NCI-H1436 treated with DMSO at 0.1 percent for 48 hours (cell line): ENCODE measurements at places on chromosomes 5 and 9.

DNA sequence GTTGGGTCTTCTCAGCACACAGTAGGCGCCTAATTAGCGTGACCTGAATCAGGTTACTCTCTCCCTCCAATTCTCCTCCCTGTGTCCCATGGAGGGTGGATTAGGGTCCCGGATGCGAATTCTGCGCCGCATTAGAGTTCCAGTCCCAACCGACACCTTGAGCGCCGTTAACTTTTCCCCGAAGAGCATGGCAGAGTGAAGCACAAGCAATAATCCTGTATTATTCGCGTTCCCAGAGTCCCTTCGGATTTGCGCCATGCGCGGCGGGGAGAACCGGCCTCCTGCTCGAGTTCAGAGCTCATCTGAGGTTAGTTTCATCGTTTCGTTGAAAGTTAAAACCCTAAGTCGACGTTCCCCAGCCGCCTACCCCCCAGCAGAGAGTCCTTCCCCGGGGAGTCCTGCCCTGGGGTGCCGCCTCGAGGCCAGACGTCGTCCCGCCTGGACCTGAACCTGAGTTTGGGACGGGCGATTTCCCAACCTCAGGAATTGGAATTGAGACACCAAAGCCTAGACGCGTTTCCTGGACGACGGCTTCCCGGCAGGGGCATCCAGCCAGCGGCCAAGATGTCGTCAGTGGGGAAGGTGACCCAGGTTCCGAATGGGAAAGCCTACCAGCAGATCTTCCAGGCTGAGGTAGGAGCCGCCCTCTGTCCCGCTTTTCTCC lies at the start of gene CCDC180:
Gene CCDC180, plus strand, starts transcription at position 160 of the 664 bp plus-strand sequence. Its CDS starts 405 bp downstream, at position 565.
- DNase-seq: no peak

DNA sequence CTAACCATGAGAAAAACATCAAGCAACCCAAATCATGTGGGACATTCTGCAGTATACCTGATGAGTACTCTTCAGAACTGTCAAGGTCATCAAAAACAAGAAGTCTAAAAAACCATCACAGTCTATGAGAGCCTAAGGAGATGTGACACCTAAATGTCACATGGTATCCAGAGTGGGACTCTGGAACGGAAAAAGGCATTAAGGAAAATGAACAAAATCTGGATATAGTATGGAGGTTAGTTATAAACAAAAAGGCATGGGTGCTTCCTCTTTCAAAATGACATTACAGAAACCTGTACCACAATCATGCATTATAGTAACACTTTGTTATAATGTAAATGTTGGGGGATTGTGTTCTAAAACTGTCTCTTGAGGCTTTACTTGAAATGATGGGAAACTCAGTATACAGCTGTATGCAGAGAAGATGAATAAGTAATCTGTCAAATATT lies 47.4 kb downstream of the PRKACG start:
- no peak for DNase-seq

- no peak for DNase-seq
Measured at GRCh38 chr9:36191686-36192085, 965 bp downstream of the CLTA start.

DNA sequence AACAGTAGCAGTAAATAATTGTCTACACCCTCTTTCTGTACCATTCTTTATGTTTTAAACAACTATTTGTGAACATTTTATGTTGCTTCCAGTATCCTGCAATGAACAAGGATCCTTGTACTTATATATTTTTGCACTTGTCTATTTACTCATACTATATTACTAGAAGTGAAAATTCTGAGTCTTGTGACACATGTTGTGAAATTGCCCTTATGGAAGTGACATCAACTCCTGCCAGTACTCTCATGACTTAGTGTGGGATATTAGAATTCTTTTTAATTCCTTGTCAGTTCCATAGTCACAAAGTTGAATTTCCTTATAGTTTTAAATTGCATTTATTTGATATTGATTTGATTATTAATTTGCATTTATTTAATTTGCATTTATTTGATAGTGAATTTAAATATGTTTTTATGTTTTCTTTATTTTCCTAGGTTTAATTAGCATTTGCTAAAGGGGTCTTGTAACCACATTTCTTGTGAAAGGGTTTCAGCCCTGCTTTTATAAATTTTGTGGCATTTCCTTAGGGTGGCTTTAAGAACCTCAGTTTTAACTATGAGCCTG lies 27.7 kb downstream of the PARP8 start:
- no peak for DNase-seq

- no peak for DNase-seq
Measured at GRCh38 chr9:114224247-114224610, 68.9 kb downstream of the COL27A1 start.

- DNase-seq: no peak
Measured at GRCh38 chr9:121350993-121351561, 19.0 kb downstream of the STOM start.

- DNase-seq: no peak
Measured at GRCh38 chr9:119951591-119951990, 582.4 kb upstream of the BRINP1 start.

- no peak for DNase-seq
Measured at GRCh38 chr5:173968154-173968797, 20.7 kb upstream of the C5orf47 start.

- DNase-seq: no peak
Measured at GRCh38 chr9:106576232-106576760, 286.7 kb upstream of the ZNF462 start.

DNA sequence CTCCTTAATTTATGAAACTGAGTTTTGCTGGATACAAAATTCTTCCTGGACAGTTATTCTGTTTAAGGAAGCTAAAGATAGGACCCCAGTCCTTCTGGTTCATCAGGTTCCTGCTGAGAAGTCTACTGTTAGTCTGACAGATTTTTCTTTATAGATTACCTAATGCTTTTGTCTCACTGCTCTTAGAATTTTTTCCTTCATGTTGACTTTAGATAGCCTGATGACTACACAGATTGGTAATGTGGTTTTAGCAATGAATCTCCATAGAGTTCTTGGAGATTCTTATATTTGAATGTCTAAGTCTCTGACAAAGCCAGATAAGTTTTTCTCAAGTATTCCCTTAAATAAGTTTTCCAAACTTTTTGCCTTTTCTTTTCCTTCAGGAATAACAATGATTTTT lies 419.7 kb downstream of the CDH10 start:
- no peak for DNase-seq

- no peak for DNase-seq
Measured at GRCh38 chr5:174617910-174618309, 106.5 kb upstream of the MSX2 start.

DNA sequence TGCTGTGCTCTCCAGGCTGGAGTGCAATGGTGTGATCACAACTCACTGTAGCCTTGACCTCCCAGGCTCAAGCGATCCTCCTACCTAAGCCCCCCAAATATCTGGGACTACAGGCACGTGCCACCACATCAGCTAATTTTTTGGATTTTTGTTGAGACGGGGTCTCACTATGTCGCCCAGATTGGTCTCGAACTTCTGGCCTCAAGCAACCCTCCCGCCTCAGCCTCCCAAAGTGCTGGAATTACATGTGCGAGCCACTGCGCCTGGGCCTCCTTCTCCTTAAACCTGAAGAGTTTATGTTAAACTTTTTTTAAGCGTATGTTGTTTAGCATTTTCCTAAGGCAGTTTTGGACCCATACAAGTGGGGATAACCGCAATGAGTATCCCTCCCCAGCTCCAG lies 30.8 kb upstream of the SUSD3 start:
- DNase-seq: no peak

DNA sequence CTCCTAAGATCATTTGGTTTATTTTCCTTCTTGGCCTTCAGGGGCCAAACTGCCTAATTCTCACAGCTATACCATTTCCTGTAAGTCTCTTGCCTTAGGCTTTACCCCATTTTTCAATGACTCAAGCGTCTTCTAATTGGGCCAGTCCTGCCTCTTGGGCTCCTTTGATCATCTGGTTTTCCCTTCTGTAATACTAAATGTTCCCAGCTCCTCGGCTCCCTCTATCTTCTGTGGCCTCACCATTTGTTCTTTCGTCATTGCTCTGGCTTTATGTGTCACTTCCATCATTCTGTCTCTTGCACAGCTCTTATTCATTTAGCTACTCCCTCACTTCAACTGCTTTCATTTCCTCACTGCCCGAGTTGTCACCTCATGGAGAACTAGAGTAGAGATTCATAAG lies 14.5 kb upstream of the SPINK7 start:
- DNase-seq: no peak

- DNase-seq: no peak
Measured at GRCh38 chr5:150511578-150512367, 3.8 kb downstream of the NDST1 start.

DNA sequence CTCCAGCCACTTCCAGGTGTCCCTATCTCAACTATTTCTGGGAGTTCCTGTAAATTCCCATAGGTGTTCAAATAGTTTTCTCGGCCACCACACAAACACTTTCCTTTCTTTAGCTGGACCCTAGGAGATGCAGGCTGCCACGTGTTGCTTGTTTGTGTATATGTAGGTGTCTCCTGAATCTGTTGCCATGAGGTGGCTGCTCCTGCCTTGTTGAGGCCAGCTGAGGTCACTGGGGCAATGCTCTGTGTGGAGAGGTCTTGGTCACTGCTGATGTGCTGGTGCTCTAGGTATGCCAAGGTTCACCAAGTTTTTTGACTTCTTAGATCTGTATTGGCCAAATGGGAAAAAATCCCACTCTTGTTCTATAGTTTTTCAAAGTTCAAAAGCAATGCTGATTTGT lies 132.5 kb upstream of the CHD1 start:
- DNase-seq: no peak

GRCh38 chr9:5622016-5622415 lies 6.9 kb upstream of the RIC1 start:
- DNase-seq: no peak

GRCh38 chr9:19108038-19108437 lies 5.3 kb upstream of the HAUS6 start:
- DNase-seq: no peak

DNA sequence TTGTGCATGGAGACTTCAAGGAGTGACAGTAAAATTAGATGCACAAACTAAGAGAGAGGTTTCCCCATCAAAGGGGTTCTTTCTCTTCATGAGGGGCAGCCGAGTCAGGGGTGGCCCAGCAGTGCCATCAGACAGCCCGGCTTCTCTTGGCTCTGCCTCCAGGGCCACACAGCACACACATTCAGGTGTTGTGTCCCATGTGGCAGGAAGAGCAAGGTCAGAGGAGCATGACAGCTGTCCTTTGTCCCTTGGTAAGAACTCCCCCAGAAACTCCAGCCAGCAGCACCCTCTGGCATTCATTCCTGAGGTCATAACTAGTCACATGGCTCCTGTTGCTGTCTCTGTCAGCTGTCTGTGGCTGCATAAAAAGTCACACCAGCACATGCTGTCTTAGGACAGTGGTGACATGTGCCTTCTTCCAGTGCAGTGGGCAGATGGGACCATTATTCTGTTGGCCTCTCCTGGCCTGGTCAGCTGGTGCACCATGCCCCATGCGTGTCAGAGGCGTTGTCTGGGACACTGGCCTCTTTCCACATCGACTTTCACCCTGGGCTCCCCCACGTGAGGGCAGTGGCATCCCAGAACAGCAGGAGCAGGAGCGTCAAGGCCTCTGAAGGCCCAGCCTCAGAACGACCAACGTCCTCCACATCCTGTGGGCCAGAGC lies 78.4 kb upstream of the OTULINL start:
- no peak for DNase-seq

GRCh38 chr9:113186137-113186755 lies 34.8 kb downstream of the FKBP15 start:
- DNase-seq: no peak

- no peak for DNase-seq
Measured at GRCh38 chr9:7937761-7938491, 138.3 kb upstream of the DMAC1 start.

DNA sequence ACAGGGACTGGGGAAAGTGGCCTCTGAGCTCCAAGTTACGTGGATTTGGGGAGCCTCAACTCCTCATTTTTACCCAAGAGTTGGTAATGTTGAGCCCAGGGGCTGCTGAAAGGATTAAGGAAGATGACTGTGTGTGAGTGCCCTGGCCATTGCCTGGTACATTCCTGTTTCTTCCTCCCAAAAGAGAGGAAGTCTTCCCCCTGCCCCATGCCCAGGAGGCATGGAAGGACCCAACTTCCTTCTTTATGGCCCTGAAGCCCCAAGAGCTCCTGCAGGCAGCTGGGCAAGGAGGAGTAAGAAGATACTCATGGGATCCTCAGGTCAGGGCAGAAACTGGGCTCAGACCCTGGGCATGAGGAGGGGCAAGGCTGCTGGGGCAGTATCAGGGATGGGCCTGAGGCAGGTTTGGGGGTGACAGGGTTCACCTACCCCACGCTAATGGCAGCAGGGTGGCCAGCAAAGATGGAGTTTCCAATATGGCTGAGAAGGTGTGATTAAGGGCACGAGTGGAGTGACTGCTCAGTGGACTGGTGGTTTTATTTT lies 118.3 kb upstream of the MVB12B start:
- DNase-seq: no peak

GRCh38 chr5:149664666-149665415 lies 65.3 kb upstream of the PPARGC1B start:
- no peak for DNase-seq

DNA sequence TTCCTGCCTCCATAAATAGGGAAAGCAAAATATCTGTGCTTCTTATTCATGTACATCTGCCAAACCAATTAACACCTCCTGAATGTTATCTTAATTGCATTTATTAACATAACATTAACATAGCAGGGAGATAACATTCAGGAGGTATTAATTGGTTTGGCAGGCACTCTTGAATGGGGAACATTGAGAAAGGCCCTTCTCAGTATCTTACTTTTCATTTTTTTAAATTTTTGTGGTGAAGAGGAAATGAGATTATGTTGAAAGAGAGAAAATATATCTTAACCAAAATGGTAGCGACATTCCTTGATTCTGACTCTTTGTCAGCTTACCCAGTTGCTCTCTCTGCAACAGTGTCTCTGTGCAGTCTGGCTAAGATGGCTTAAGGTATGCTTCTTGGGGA lies 100.4 kb upstream of the TLE1 start:
- DNase-seq: no peak

DNA sequence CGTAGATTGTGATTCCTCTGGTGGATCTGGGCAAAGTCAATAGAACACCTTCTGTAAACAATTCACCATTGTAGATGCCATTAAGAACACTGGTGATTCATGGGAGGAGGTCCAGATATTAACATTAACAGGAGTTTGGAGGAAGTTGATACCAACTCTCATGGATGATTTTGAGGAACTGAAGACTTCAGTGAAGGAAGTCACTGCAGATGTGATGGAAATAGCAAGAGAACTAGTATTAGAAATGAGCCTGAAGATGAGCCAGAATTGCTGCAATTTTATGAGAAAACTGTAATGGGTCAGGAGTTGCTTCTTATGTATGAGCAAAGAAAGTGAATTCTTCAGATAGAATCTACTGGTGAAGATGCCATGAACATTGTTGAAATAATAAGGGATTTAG lies 26.9 kb downstream of the TCERG1 start:
- DNase-seq: no peak

- no peak for DNase-seq
Measured at GRCh38 chr5:126972062-126972895, 58.1 kb downstream of the MARCHF3 start.

DNA sequence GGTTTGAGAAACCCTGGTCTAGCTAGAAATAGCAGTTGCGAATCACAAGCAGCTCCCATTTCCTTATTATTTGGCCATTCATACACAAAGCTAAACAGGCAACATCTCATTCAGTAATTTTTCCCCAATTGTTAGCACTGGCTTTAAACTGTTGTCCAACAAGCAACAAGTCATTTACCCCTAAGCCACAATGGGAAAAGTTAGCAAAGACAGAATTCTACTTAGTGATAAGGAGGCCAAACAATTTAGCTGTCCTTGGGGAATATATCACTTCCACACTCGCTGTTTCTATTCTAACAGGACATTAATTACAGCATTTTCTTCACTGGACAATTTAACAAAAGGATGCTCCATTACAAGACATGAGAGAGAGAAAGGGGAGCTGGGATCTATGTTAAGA lies 2.8 kb downstream of the MYO10 start:
- no peak for DNase-seq

- DNase-seq: no peak
Measured at GRCh38 chr9:19117039-19117716, 10.1 kb downstream of the PLIN2 start.
